ENCODE measurements at places on chromosomes 13 and 19.

DNA sequence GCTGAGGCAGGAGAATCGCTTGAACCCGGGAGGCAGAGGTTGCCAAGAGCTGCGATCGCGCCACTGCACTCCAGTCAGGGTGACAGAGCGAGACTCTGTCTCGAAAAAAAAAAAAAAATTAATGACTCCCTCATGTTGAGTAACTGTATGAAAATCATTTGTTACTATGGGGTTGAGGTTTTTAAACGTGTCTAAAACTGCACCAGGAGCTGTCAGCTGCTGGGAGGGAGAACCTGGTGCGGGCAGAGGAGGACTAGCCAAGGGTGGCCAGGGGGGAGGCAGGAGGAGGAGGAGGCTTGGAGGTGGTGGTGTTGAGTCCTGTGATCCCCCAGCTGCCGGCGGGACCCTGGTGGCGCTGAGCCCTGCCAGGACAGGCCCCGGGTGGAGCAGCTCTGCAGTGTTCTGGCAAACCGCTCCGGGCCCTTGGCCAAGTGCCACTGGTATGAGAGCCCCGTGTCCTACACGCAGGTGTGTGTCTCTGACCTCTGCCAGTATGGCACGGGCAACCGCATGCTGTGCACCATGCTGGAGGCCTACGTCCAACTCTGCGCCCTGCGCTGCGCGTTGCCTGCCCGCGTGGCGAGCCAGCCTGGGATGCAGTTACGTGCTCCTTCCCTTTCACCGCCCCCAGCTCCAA lies 17.1 kb upstream of the FXYD3 start:
- DNase-seq: no peak

DNA sequence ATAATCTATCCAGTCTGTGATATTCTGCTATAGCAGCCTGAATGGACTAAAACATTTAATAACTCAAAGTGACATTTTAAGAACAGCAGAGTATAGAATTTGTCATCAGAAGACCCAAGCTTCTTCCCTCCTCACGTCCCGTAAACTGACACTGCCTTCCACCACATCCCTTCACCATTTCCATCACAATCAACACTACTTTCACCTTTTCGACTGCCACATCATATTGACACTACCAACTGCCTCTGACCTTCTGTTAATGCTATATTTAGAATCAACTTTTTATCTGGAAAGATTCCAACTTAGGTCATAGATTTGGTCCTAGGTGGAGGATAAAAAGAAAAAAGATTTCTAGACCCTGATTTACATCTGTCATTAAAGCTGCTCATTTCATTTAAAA lies 39.6 kb downstream of the STOML3 start:
- DNase-seq: no peak

DNA sequence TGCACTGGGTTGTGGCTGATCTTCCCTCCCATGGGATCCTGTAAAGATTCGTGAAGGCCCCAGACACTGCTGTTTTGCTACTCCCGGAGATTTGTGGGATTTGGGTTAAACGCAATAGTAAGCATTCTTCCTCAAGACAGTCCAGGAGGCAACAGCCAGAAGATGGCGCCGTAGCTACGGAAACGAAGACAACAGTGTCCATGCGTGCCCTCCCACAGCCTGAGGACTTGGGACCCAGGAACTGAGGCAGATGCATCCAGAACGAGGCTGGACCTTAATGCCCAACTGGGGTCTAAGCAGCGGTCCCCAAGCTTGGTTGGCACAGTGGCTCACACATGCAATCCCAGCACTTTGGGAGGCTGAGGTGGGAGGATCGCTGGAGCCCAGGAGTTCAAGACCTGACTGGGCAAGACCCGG lies 57.6 kb upstream of the ZNF507 start:
- peak; percentile 77 for DNase-seq

DNA sequence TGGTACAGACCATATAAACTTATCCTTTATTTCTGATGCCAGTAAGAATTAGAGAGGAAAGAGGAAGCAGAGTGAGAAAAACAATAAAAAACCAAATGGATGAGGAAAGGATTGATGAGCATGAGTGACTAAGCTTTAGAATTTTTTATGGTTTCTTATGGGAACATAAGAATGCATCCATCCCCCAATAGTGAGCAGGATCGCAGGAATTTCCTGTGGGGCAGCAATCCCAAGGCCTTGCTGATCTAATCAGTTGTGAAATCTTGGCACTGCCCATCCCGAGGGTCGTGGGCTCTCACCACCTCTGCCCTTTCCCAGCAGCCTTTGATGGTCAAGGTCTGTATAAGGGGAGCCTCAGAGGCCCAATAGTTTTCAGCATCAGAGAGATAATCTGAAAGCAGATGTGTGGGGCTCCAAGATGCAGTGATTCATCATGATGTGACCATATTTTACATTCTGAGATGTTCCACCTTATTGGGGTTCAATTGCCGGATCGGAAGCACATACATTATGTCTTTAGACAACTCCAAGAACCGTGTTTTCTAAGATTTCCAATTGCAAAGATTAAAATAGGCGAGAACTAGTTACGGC lies 222.1 kb downstream of the DNAJC15 start:
- no peak for DNase-seq

GRCh38 chr13:111630406-111630805 lies 310.0 kb downstream of the TEX29 start:
- DNase-seq: no peak

DNA sequence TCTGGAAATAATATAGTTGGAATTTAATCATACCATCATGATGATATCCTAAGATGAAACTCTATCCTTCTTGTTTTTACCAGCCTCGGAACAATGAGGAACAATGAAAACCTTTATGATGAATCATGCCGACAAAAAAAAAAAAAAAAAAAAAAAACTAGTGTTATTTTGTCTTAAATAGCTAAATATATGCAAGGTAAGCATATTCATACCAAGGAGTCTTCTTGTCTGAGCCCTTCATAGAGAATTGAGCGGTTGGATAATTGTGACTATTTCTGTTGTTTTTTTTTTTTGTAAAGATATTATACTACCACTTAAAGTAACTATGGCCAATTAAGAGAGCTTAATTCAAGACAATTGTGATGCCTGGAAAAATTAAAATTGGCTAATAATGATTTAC lies 244.0 kb upstream of the PCDH9 start:
- no peak for DNase-seq

DNA sequence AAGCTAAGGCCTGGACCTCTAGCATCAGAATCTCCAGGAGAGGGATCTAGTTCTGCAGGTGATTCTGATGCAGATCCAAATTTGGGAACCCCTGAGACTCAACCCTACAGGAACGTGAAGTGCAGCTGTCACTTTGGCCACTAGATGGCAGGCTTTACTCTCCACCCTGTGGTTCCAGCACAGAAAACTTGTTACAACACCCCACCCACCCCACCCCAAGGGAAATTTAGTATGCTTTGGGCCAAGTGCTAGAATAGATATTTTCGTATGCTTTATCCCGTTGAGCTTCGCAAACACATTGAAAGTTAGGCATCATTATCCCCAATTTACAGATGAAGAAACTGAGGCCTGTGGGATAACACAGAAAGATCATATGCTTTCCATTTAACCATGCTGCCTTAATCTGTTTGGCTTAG lies 232.0 kb downstream of the B3GLCT start:
- peak; percentile 32 for DNase-seq

GRCh38 chr13:72849571-72849970 lies 67.6 kb downstream of the PIBF1 start:
- DNase-seq: no peak

DNA sequence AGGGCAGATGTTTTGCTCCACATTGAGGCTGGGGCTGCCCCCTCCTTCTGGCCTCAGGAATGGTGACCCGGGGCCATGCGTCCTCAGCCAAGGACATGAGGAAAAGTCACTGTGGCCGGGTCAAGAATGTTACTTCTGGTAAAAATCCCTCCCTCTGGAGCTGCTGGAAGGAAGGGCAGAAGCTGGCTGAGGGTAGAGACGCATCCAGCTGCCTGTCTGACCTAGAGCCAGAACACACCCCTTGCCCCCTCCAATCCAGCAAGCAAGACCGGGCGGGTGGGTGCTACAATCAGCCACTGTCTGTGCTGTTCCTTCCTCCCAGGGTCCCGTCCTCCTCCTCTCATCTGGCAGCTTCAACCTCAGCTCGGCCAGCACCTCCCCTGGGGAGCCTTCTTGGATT lies 59.0 kb downstream of the PTPRS start:
- no peak for DNase-seq

GRCh38 chr13:96629331-96629730 lies 364.9 kb downstream of the OXGR1 start:
- no peak for DNase-seq

- no peak for DNase-seq
These were observed 609 bp downstream of the EPS15L1 start for GRCh38 chr19:16470911-16471811.

DNA sequence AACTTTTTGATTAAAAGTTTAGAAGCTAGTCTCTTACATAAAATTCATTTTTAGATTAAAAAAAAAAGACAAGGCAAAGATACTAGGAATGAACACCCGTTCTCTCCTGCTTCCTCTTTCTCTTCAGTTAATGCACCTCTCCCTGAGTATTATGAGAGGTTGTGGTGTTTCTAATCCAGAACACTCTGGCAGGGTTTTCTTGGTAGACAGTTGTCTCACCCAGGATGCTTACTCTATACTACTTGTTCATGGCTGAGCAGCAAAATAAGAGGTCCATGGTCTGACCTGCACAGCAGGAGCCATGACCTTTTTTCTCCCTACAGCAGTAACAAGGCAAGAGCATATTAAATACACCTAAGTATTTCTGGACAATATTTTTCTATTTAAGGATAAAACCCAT lies 62.0 kb downstream of the MICU2 start:
- DNase-seq: peak; percentile 74

DNA sequence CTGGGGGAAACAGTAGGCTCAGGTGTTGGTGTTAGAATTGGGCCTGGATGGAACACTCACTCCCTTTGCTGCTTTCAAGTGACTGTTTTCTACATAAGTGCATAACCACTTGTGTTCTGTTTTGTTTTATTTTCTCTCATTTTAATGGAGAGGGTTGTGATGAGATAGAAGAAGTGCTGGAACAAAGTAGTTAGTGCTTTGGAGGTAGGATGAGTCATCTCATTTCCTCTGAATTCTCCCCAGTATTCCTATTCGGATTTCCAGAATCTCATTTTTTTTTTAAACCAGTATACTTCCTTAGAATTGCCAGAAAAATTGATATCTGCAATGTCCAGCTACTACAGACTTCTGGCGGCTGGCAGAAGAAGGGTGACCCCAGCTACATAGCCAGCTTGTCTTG lies 575.9 kb downstream of the MYO16 start:
- DNase-seq: no peak

DNA sequence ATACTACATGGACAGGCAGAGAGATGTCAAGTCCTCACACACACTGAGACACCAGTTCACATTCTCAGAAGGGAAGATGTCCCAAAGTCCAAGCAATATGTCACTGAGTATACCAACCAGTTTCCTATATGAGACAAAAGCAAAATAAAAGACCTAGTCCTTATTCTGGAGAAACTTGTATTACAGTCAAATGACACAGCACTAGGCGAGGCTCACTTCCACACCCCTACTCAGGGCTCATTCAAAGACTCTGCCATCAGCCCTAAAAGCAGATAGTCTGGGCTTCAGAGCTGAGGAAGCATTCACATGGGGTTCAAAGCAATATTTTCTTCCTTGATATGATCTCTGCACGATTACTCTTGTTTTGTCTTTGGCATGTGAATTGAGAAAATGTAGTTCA lies 129.9 kb upstream of the UBL3 start:
- no peak for DNase-seq

GRCh38 chr19:54473071-54473891 lies at the start of gene CDC42EP5:
Gene CDC42EP5, minus strand, starts transcription at chr19:54473296. Its CDS starts 7,749 bp downstream, at chr19:54465547.
- DNase-seq: no peak

GRCh38 chr19:2113439-2114211 lies 16.9 kb downstream of the IZUMO4 start:
- DNase-seq: no peak

DNA sequence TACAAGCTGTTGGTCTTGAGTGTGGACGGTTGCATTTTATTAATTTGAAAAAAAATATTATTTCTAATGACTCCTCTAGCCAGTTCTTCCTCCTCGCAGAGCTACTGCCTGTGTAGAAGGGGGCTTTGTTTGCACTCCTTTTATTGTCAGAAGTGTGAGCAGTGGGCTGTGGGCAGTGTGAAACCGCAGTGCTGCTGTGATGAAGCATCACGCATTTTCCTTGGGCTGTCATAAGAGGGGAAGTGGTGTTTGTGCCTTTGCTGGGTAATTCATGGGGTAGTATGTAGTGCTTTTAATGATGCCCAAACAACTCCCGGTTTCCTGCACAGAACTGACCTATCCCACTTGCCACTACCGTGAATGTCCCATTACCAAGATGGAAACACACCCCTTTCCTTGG lies 357.3 kb downstream of the ZNF536 start:
- DNase-seq: no peak

- DNase-seq: no peak
These were observed 574.1 kb downstream of the LMO7 start for GRCh38 chr13:76210262-76210661.

- peak; percentile 76 for DNase-seq
These were observed 25.7 kb downstream of the CAB39L start for GRCh38 chr13:49418206-49418605.

DNA sequence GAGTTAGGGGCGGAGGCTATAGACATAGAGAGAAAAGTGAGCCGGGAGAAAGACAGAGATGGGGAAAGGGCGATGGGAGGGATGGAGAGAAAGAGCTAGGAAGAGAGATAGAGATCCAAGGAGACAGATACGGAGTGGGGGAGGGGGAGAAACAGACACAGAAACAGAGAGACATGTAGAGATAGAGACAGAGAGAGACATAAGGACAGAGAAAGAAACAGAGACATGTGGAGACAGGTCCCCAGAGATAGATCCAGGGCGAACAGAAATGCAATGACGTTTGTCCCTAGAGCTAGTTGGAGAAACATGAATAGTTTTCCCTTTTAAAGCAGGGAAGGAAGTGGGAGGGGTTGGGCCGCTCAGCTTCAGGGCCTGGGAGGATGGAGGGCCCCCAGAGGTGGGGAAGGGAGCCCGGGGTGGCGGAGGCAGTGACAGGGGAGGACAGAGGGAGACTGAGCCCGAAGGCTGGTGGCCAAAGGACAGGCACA lies 4.6 kb downstream of the PPP1R14A start:
- no peak for DNase-seq

DNA sequence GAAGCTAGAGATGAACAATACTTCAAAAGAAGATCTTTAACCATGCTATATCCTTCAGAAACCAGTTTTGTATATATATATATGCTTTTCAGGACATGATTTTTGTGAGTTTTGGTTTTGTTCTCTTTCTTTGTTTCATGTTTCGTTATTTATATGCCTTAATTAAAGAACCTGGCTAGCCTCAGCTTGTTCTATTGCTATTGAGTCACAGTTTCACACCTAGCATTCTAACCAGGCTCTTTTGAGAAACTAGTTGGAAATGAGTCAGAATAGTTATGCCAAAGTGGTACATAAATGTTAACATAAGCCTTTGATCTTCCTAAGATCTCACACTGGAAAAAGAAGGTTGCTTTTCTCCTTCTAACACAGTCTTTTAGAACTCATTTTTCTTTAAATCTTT lies 1925.2 kb downstream of the OLFM4 start:
- DNase-seq: no peak

GRCh38 chr13:41018602-41018948 lies 541 bp downstream of the ELF1 start:
- no peak for DNase-seq

DNA sequence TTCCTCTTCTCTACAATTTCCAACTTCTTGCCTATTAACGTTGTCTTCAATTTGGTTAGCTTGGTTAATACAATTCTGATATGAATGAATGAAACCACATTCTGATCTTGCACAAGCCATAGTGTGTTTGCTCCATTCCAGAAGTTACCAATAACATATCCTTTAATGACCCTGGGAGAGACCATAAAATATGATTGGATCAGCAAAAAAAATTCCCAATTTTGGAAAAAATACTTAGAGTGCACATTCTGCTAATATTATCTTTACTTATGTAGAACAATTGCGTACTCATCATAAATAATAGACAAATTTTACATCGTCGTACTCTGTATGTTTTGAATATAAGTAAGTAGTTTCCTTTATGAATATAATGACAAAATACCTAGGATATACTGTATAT lies 117.2 kb downstream of the SLITRK5 start:
- no peak for DNase-seq

Data from MV-4-11 (cell line).